ENCODE measurements at places on chromosomes 11 and 22.

DNA sequence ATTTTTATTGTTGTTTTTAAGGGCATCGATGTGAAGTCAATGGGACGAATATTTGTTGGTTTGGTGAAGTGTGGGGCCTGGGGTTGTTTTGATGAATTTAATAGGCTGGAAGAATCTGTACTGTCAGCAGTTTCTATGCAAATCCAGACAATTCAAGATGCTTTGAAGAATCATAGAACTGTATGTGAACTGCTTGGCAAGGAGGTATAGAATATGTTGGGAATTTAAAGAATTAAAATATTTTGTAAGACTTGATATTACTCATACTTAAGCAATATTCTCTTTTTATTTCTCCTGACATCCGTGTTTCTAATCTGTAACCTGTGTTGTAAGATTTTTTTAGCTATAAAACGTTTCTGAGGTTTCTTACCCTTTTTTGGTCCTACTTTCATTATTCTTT is 61.6 kb downstream of the DYNC2H1 start:
- no peak for DNase-seq

GRCh38 chr11:20109731-20110445 is 50.4 kb downstream of the DBX1 start:
- no peak for DNase-seq

GRCh38 chr11:112265659-112266409 is 5.2 kb upstream of the PLET1 start:
- DNase-seq, result no peak

GRCh38 chr11:90100431-90100830 is 14.7 kb downstream of the UBTFL1 start:
- no peak for DNase-seq

- no peak for DNase-seq
Measured at GRCh38 chr11:78995171-78995570, 420.5 kb upstream of the NARS2 start.

- DNase-seq, result no peak
Measured at GRCh38 chr11:73854680-73855079, 22.0 kb downstream of the COA4 start.

DNA sequence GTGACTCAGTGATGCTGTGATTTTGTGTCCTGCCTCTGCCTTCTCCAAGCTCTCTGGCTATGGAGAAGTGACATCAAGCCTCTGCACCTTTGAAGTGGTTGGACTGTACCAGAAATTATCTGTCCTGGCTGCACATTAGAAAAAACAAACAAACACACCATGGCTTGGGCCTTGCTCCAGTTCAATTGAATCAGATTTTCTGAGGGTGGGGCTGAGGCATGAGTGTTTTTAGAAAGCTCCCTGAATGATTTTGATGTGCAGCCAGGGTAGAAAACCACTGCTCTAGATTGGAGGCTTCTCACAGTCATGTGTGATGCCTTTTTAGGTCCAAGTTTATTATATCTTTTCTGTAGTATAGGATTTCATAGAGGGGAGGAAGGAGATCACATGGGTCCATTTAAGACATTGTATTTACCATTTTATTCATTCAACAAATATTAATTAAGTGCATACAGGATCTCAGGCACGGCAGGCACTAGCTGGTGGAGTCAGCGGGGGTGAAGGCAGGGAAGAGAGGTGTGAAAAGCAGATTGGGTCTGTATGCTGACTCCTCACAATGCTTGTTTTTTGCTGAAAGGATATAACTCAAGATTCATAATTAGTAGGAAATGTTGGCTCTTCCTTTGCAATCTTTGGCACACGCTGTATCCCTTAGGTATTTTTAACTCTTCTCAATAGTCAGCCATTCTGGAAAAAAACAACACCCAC is 7.1 kb upstream of the VSTM5 start:
- DNase-seq, result no peak

- DNase-seq, result no peak
Measured at GRCh38 chr11:80598905-80599304, 1158.1 kb upstream of the TENM4 start.

GRCh38 chr11:16403448-16403803 is 47.1 kb upstream of the SOX6 start:
- DNase-seq, result no peak

- no peak for DNase-seq
Measured at GRCh38 chr22:39662686-39663052, 92.1 kb downstream of the CACNA1I start.

DNA sequence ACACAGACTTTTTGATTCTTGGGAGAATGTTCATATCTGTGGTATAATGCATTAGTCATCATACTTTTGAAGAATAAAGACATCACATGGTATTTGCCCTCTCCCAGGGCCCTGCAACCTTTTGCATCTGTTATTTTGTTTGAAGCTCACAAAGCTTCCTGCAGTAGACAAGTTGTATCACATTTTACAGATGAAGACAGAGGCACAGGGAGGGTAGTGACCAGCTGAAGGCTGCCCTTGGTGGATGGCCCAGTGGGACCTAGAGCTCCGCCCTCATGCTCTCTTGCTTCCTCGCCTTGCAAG is 66.4 kb downstream of the UBASH3B start:
- no peak for DNase-seq

- no peak for DNase-seq
Measured at GRCh38 chr11:80204021-80204420, 763.2 kb upstream of the TENM4 start.

DNA sequence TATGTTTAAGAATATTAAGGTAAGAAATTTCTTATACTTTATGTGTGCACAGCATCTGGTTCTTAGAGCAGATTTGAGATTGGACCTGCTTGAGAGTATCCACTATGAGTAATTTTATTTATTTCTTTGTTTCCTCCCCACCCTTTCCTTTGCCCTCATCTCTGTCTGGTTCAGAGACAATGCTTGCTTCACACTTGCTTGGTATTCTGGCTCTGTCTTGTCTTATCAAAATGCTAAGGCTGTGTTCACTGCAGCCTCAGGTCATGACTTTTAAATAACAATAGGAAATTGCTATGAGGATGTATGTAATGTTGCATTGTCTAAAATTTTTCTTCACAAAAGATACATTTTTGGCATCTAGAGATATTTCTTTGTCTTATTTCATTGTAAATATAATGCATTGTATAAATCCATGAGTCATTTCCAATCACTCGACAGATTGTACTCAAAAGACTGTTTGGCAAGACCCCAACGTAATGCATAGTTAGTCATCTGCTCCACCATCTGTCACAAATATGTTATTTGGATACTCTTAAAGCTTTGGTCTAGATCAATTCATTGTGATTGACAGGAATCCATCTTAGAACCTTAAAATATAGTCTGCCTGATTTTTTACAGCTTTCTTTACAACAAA is 395.7 kb downstream of the AASDHPPT start:
- no peak for DNase-seq

- no peak for DNase-seq
Measured at GRCh38 chr22:48488149-48488551, 1339.5 kb downstream of the BRD1 start.

GRCh38 chr11:45355706-45356041 is 69.5 kb upstream of the SYT13 start:
- no peak for DNase-seq

DNA sequence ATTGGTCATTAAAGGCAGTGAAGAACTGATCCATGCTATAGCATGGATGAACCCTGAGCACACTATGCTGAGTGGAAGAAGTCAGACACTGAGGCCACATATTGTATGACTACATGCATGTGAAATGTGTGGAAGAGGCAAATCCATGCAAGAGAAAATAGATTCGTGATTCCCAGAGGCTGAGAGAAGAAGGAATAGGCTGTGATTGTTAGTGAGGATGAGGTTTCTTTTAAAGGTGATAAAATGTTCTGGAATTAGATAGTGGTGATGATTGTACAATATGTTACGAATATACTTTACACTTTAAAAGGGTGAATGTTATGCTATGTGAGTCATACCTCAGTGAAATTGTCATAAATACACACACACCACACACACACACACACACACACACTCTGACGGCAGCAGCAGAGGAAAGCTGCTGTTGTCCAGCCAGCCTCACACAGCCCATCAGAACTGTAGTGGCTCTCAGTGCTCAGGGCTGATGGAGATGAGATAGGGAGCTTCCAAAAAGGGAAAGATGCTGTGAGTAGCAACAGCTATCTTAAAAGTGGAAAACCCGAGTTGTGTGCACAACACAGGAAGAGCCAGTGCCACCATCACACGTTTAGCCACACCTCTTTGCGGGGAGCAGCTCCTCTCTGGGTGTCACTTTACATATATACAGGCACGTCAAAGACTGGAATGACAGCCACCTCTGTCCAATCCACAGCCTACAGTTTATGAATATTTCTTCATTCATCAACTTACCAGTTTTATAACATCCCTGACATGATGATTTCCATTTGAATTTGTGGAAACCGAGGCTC is 153.0 kb downstream of the SPATA19 start:
- no peak for DNase-seq

- no peak for DNase-seq
Measured at GRCh38 chr11:95563859-95564258, 225.7 kb downstream of the FAM76B start.

GRCh38 chr11:6824136-6824823 is 21.2 kb upstream of the OR10A5 start:
- no peak for DNase-seq

GRCh38 chr11:110988671-110989070 is 256.9 kb upstream of the POU2AF2 start:
- no peak for DNase-seq

- no peak for DNase-seq
Measured at GRCh38 chr11:122746050-122746478, 90.5 kb downstream of the UBASH3B start.

DNA sequence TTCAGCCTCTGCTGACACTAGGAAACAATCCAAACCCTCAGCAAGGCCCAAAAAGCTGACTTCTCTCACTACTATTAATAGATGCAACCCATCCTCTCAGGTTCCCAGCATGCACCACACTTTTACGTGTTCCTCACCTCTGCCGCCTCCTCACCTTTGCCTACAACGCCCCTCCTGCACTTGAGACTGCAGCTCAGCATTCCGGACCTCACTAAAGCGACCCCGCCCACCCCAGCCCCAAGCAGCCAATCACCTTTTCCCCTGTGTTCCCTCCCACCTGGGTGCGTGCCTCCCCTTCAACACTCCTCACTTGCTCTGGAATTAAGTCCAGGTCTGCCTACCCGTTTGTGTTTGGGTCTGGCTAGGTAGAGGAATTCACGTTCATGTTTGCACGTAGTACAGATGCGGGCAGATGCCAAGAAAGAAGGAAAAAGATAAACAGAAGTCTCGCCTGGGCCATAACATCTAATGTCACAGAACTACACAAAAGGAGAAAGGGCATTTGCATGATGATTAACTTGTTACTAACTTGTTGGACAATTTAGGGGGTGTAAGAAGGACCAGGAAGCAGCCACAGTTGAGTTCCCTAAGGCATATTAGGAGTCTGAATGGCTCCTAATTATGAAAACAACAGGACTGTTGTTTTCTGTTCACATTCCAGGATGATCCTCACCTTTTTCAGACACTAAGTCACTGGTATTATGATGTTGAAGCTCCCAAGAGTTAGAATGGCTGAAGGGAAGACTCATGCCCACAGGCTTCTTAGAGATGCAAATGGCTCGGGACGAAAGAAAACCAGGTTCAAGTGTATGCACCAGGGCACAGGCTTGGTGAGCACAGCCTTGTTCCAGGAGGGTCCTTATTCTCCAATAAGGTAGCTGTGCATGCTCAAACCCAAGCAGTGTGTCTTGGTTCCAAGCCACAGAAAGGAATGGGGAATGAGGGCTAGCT is 102.2 kb downstream of the MICAL3 start:
- DNase-seq, result no peak

GRCh38 chr11:57547854-57548377 is 10.5 kb downstream of the SMTNL1 start:
- no peak for DNase-seq

DNA sequence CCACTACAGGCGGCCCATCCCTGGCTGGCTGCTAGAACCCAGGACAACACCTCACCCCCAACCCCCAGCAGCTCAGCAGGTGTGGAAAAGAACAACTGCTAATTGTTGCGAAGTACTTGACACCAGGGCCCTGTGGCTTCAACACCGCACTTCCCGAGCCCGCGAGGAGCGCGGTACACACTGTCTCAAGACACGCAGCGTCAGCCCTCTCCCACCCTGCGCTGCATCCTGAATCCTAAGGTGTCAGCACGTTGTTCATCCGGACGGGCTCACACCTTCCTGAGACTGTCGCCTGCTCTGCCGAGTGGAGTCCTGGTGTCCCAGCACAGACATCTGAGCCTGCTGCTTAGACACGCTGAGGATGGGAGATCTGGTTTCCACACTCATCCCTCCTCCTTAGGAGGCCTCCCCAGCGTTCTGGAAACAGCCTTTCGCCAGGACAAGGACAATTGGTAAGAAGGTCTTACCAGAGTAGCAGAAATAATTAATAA is 1336.2 kb downstream of the BRD1 start:
- DNase-seq, result no peak

- no peak for DNase-seq
Measured at GRCh38 chr11:134331354-134332188, at the start of gene GLB1L2. Gene GLB1L2 (plus strand): TSS chr11:134331988. CDS start chr11:134332062, 74 bp downstream.

GRCh38 chr11:43907028-43907975 is 26.7 kb downstream of the ALKBH3 start:
- DNase-seq, result no peak

- no peak for DNase-seq
Measured at GRCh38 chr11:3929649-3930048, 74.2 kb downstream of the STIM1 start.

Data from AG09319 (cell line).